ENCODE measurements at places on chromosomes 7 and 10.

- no peak for DNase-seq
These were observed 47.9 kb upstream of the CCDC6 start for GRCh38 chr10:59954296-59954695.

DNA sequence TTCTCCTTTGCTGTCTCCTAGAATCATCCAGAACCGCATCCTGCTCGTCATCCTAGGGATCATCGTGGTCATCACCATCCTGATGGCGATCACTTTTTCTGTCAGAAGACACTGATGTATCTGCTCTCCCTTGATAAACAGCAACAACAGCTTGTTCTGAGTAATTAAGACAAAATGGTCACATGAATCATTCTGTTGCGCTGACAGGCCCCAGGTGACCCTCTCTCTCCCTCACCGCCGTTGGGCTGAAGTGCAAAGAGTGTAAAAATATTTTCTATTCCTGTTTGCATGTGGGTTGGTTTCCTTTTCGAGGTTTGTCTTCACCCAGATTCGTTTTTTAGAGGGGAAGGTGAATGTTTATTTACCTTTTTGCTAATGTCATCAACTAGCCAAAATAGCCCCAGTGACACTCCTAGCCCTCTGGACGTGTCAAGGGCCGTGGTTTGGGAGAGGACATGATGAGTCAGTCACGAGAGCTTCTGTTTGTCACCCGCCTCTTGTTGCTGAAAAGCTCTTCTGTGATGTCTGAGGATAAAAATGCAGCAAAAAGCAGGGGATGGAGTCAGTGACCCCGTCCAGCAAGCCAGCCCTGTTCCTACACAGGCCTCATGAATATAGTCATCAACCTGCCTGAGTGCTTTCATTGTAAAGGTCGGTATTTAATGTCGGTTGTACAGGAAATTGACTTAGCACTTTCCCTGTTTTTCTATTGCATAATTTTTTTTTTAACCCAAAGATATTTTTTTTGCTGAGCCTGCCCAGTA lies 134.6 kb upstream of the TCF7L2 start:
- no peak for DNase-seq

DNA sequence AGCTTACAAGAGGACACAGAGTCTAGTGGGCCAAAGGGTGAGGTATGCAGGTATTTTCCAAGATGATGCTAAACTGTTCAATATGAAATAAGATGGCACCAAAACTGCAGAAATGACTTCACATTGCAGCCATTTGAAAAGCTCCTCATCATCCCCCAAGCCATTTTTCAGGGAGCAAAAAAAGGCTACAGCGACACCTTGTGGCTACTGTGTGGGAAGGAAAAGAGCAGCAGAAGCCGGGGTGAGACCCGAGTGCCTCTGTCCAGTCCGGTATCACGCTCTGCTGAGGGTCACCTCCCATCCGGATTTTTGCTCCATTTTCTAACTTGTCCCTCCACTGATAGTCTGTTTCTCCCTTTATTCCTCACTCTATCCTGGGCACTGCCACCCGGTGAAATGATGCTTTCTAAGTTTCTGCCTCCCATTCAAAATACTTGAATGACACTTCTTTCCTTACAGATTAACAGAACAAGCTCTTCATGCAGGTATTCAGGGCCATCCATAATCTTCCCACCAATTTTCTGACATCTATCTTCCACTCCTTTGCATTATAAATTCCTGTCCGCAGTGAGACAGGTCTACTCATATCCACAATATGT lies 220.2 kb downstream of the DGKI start:
- peak; percentile 70 for DNase-seq

- DNase-seq: no peak
These were observed 1.3 kb downstream of the SNCG start for GRCh38 chr10:86959737-86960002.

GRCh38 chr10:124229989-124230634 lies 136.7 kb upstream of the CHST15 start:
- DNase-seq: no peak

DNA sequence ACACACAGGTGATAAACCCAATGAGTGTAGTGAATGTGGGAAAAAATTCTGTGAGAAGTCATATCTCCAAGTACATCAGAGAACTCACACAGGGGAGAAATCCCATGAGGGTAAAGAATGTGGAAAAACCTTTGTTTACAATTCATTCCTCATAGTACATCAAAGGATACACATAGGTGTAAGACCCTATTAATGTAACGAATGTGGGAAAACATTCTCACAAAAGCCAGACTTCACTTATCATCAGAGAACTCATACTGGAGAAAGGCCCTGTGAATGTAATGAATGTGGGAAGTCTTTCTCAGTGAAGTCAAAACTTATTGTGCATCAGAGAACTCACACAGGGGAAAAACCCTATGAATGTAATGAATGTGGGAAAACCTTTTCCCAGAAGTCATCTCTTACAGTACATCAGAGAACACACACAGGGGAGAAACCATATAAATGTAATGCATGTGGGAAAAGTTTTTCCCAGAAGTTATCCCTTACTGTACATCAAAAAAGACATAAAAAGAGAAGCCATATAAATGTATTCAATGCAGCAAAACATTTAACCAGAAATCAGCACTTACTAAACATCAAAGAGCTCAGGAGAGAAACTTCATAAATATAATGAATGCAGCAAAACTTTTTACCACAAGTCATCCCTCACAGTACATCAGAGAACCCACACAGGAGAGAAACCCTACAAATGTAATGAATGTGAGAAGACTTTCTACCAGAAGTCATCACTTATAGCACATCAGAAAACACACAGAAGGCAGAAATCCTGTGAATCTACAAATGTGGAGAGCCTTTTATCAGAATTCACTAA lies 49.8 kb downstream of the ZNF239 start:
- no peak for DNase-seq

DNA sequence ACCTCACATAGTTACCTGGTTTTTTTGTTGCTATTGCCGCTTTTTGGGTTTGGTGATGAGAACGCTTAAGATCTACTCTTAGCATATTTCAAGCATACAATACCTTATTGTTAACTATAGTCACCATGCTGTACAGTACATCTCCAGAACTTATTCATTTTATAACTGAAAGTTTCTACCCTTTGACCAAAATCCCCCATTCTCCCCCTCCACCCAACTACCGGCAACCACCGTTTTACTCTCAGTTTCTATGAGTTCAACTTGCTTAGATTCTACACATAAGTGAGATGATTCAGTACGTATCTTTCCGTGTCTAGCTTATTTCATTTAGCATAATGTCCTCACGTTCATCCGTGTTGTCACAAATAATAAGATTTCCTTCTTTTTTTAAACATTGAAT lies 86.7 kb upstream of the IL6 start:
- no peak for DNase-seq

- DNase-seq: no peak
These were observed 220.5 kb upstream of the SEMA3D start for GRCh38 chr7:85407391-85407790.

DNA sequence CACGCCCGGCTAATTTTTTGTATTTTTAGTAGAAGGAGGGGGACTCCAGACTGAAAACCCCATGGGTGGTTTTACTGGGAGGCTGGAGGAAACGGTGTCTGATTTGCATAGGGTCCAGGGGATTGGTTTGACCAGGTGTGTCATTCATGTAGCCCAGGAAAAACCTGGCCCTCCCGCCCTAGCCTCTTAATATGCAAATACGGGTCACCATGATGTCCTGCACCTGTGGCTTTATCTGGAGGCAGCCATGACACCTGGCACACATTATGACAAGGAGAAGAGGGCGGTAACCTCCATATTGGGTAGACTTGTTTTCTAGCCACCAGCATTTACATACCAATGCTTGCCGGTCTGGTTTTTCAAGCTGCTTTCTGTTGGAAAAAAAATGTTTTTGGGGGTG lies 68.0 kb downstream of the TRIL start:
- no peak for DNase-seq

DNA sequence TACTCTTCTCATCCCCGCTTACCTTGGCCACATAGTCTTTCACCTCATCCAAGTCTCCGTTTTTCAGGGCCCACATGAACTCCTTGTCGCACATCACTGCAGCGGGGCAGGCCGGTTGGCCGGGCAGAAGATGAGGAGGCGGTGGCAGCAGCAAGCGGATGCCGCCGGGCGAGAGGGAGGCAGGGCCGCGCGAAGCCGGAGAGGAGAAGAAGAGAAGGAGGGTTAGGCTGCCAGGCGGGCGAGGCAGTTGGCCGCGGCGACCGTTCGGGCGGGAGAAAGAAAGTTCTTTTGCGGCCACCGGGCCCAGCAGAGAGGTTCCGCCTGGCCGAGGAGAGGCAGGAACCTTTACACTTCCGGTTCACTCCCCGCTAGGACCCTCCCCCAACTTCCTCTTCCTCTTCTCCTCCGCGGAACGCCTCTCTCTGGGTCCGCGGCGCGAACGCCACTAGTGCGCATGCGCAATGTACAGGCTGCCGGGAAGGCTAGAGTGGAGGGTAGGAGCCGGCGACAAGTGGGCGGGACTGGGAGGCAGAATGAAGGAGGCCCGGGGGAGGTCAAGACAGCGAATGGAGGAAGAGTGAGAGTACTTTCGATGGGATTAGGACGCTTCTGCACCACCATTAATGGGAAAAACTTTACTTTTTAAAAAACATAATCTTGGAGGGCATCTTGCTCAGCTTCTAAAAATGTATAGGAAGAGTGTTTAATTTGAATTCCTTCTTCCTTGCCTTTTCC lies at the start of gene MTPN:
MTPN (minus strand) TSS at position 353 of the 735 bp plus-strand sequence; CDS start at position 94, 259 bp downstream.
- DNase-seq: peak; percentile 91

DNA sequence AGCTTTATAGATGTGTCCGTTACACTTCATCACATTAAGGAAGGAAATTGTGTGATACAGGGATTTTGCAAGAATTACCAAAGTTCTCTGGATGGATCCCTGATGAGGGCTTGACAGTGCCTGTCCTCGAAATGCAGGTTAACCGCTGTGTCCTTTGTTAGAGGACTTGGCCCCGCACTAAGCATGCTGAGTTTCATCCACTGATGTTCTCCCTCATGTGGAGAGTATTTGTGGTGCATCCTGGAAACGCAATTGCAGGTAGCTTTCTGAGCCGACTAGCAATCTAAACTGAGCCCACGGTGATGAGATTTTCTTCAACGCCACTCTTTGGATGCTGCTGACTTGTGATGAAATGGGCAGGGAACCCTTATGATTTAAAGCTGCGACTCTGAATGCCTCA lies 71.9 kb upstream of the STK17A start:
- DNase-seq: no peak

DNA sequence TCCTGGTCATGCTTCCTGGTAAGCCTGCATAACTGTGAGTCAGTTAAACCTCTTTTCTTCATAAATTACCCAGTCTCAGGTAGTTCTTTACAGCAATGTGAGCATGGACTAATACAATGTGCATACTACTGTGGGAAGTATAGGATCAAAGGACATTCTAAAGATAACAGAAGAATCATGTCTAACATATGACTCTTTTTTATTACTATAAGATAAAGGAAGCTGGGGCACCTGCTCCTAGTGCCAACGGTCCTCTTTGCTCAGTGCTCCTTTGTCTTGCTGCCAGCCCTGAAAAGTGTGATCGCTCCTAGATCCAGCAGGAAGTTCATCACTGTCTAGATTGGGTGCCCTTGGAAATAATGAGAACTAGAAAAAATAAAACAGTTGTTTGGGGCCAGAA lies 143.3 kb upstream of the NOBOX start:
- no peak for DNase-seq

GRCh38 chr10:115968236-115968635 lies 304.8 kb downstream of the GFRA1 start:
- DNase-seq: no peak

DNA sequence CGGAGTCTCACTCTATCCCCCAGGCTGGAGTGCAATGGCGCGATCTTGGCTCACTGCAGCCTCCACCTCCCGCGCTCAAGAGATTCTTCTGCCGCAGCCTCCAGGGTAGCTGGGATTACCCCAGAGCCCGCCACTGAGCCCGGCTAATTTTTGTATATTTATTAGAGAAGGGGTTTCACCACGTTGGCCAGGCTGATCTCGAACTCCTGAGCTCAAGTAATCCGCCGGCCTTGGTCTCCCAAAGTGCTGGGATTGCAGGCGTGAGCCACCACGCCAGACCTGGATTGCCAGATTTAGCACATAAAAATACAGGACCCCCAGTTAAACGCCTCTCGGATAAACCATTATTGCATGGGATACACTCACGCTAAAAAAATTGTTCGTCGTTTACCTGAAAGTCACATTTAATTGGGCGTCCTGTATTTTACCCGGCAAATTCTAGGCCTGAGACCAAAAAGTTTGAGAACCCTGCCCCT lies 375 bp upstream of the GATAD1 start:
- DNase-seq: no peak

- no peak for DNase-seq
These were observed 7.4 kb upstream of the APBB1IP start for GRCh38 chr10:26430641-26431163.

GRCh38 chr10:30775779-30776591 lies 146.4 kb upstream of the LYZL2 start:
- no peak for DNase-seq

- DNase-seq: no peak
These were observed 81.8 kb downstream of the THSD7A start for GRCh38 chr7:11750191-11750590.

GRCh38 chr10:113958631-113959382 lies 84.9 kb upstream of the ADRB1 start:
- DNase-seq: no peak

- no peak for DNase-seq
These were observed 147.1 kb downstream of the SLC25A13 start for GRCh38 chr7:96174812-96175211.

GRCh38 chr10:72792288-72792687 lies 100.3 kb downstream of the MCU start:
- no peak for DNase-seq

DNA sequence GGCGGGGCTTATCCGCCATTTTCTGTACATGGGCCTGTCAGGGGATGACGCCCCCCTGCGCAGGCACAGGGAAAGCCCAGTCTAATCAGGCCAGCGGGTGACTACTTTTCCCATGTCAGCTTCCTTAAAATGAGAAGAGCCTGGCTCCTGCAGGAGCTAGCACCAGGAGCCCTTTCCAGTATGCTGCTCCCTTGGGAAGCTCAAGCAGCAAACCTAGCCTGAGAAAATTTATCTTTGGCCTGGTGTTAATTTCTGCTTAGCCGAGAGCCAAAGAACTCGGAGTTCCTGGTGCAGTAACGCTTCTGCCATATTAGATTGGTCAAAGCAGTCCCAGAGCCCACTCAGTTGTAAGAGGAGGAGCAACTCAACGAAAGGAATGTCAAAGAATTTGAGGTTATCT lies 239.0 kb upstream of the PHYHIPL start:
- no peak for DNase-seq

DNA sequence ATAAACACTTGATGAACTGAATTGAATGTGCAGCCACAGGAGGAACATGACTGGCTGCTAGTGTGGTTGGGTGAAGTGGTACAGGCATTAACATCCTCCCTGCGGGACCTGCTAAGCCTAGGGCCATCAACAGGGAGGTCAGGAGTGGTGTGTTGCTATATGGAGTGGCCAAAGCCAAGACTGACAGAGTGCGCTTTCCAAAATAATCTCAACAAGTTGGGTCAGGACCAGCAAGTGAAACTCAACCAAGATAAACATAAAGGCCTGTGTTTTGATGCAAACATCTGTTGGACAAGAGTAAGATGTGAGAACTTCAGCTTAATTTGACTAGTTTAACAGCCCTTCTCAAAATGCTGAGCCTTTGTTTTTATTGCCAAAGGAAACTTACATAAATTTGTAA lies 97.7 kb downstream of the WDFY4 start:
- no peak for DNase-seq
